Fibroblast of the conjunctiva (primary cell): ENCODE measurements at places on chromosomes 5 and 9.

GRCh38 chr5:179257176-179257682 lies 88.0 kb downstream of the ADAMTS2 start:
- DNase-seq = no peak

GRCh38 chr9:87434366-87434765 lies 63.3 kb upstream of the DAPK1 start:
- no peak for DNase-seq

GRCh38 chr9:129282731-129283211 lies 104.7 kb upstream of the IER5L start:
- no peak for DNase-seq

DNA sequence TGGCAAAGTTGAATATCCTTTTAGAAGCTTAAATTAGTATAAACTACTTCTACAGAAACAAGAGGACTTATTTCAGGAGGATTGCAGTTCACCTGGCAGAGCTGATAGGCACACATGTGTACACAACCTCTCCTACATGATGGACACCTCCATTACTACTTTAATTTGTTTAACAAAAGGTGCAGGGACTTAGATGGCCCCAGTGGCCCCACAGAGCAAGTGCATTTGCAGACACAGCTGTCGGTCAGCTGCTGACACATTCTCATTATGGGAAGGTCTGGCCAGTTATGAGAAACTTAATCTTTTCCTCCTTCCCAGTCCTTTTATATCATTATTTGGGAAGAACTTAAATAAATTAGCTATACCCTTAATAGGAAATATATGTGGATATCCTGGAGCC lies 28.3 kb downstream of the TDRD7 start:
- DNase-seq = no peak

DNA sequence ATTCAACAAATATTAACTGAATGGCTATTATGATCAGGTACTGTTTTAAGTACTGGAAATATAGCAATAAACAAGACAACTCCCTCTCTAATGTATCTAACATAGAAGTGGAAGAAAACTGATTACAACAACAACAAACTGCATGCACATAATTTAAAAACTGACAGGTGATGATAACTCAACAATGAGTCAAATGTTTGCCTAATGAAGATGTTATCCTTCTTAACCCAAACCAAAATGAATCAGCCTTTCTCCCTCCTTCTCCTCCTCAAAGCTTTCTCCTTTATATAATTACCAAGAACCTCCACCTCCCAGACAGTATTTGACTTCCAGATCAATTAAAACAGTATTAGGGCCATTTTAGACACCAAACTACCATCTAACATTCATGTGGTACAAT lies 49.3 kb downstream of the RICTOR start:
- no peak for DNase-seq

DNA sequence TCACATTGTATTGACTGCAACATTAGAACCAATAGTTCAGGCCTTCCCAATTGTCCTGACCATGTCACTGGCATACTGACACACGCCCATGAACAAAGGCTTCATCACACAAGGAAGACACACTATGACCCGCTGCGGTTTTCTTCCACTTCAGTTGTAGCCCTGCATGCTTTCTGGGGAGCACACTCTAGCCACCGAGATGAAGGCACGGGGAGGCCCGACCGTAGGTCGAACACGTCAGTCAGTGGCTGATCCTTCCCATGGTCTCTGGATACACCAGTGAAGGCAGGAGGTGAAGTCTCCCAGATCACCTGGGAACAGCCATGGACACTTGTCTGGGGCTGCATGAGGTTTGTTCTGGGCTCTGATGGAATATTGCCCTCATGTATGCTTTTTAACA lies 224.7 kb downstream of the FSTL4 start:
- DNase-seq = no peak

DNA sequence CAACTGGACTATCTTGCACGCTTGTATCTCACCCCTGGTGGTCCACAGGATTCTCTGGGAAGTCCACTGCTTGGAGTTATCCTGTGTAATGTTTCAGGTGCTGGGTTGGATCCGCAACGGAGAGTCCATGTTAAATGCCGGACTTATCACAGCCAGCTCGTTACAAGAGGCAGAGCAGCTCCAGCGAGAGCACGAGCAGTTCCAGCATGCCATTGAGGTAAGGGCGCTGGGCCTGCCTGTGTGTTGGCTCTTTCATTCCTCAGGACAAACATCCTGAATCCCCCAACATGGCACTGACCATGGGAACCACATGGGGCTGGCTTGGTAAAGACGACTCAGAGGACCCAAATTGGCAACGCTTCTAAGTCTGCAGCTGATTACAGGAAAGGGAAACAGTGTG lies 214.8 kb upstream of the OTULINL start:
- no peak for DNase-seq

GRCh38 chr5:170538096-170538465 lies 34.3 kb downstream of the KCNIP1 start:
- DNase-seq = no peak

DNA sequence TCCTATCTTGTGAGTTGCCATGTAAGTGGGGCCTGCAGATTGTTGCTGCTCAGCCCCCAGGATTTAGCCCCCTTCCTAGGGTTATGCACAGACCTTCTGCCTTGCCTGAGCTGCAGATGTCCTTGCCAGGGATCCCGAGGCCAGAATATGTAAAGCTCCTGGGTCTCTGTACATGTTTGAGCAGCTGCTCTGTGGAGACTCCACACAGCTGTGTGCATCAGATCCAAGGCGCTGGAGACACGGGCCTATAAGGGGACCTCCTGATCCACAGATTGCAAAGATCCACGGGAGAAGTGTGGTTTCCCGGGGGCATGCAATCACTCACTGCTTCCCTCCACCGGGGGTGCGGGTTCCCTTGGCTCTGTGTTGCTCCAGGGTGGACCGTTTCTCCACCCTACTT lies 28.9 kb downstream of the TAF11L14 start:
- no peak for DNase-seq

DNA sequence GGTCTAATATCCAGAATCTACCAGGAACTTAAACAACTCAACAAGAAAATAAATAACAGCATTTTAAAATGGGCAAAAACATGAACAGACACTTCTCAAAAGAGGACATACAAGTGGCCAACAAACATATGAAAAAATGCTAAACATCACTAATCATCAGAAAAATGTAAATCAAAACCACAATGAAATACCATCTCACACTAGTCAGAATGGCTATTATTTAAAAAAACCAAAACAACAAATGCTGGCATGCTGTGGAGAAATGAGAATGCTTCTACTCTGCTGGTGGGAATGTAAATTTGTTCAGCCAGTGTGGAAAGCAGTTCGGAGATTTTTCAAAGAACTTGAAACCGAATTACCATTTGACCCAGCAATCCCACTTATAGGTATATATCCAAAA lies 63.1 kb downstream of the ADAMTS6 start:
- no peak for DNase-seq

DNA sequence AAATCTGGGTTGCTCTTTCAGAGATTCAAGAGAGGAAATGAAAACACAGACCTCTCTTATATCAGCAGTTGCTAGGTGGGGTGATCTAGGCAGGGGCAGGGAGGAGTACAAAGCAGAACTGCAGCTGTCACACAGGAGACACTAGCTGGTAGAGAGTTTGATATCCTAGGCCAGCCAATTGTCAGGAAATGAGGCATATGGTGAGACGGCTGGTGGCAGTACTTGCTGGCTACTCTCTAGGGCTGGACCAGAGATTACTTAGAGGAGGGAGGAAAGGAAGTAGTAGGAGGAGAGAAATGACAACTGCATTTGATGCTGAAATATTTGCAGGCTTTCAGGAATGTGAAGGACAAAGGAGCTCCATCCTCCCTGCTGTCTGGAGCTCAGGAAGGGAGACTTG lies 113.8 kb downstream of the TRIM32 start:
- DNase-seq = no peak

- no peak for DNase-seq
Observed at GRCh38 chr9:20028192-20028848, 239.5 kb upstream of the SLC24A2 start.

DNA sequence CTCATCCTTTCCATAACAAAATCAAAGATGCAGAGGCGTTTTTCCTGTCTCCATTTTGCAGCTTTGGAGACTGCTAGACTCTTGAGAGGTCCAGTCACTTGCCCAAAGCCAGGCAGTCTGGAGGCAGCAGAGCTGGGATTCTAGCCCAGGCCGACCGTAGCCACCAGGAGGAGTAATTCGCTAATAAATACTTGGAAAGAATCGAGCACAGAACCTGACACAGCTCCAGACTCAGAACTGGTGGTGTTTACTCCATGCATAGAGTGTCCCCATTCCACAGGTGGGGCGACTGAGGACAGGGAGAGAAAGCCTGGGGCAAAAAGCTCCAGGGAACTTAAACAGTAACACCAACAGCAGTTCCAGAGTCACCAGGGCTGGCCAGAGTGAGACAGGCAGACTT lies 10.7 kb upstream of the CERCAM start:
- no peak for DNase-seq

DNA sequence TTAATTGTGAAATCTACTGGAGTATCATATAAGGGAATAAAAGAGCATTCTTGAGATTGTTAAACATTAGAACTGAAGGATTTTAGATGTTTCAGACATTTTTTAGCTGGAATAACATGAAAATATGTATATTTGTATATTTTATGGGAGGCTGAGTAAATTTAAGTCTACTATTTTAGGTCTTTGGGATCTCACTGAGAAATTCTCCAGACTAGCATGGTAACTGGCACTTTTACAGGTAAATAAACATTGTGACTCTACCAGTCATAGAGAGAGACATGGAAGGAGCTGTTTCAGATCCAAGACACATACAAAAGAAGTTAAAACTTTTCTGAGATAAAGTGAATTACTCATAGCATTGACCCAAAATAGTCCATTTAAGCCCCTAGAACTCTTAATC lies 59.4 kb downstream of the NDUFAF2 start:
- DNase-seq = no peak

GRCh38 chr5:157100140-157100679 lies 8.6 kb downstream of the HAVCR2 start:
- peak; percentile 22 for DNase-seq

DNA sequence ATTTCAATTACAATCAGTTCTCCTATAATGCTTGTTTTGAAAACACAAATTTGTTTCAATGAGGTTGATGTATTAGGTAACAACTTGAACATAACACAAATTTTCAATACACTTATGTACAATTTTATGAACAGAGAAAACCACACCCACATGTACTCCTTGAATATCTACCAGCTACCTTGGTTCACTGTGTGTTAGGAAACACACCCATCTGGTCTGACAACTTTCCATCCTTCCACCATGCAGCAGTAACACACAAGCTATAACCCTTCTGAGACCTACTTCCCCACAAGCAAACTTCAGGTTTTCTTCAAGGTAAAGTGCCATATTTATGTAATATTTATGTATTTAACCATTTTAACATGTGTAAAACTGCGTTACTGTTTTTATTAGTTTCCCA lies 36.4 kb upstream of the UBQLN1 start:
- no peak for DNase-seq

DNA sequence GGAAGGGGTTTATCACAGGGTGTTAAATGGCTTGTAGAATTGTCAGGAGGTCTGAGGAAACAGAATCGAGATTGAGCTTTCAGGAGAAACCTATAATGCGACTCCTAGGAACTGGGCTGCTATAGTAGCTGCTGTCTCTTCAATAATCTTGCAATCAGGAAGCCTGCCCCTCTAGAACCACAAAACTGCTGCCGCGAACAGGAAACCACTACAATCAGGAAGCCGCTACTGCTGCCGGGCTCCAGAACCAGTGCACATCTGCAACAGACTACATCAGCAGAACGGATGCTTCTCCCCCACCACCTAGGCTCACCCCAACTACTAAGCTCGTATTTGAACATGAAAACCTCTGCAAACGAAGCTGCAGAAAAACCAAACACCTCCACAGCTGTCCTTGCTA lies 31.6 kb downstream of the TNFSF8 start:
- no peak for DNase-seq

- no peak for DNase-seq
Observed at GRCh38 chr5:6820851-6821479, 107.7 kb downstream of the TENT4A start.

- DNase-seq = peak; percentile 80
Observed at GRCh38 chr5:172798422-172799215, 27.6 kb upstream of the DUSP1 start.

DNA sequence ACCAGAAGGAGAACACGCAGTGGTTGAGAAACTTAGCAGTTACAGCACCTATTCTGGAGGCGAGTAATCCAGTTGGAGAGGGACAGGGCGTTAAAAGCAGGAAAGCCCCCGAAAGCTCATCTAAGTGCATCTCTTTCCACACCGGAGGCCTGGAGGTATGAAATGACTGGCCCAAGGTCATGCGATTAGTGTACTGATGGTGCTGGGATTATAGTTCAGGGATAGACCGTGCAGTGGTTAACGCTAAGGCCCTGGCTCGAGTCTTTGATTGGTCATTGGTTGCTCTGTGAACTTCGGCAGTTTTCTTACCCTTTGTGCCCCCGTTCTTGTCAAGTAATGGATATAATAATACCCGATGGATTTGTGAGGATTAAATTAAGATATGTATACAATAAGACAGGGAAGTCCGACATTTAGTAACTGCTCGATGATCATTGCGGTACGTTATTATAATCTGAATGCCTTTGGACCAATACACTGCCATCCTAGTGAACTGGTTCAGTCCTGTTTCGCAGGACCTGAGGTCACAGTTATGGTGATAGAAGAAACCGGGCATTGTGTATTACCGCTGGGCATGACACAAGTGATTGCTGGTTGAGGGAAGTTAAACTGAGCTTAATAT lies 960 bp downstream of the CANX start:
- no peak for DNase-seq

DNA sequence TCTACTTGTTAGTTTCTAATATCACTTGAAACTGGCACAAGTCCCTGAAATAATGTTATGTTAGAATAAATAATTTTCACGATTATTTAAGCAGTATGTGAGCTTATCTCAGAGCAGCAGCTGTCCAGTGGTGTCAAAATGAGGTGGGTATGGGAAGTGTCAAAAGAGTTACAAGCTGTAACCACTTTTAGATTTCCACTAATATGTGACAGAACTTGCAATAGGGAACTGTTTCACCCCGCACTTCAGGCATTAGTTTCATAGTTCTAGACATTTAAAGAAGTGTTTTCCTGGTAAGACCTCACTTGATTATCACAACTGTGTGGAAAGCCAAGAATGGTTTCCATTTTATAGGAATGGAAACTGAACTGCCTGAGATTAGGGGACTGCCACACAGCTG lies 2.9 kb upstream of the ISCA1 start:
- DNase-seq = no peak

DNA sequence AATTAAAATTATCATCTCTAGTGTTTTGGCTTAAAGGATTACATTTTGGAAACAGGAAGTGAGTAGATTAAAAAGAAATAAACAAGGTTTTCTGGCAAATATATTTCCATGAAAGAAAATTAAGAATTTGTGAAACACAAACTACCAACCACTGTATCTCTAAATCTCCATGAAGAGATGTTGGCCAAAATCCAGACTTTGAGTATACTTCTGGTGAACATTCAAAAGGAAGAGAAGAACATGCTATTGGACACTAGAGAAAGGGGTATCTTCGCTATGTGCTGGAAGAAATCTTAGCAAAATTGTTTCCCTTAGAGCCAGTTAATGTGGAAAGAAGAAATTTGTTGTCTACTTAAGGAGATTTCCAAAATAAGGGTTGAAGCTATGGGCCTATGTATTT lies 710.4 kb upstream of the CTNND2 start:
- no peak for DNase-seq
